Activated T-helper 1 cell treated with anti-CD3 and anti-CD28 coated beads, Interleukin-2, amount 50 U/mL, for 16 hours (primary cell): ENCODE measurements at places on chromosomes 5 and 9.

DNA sequence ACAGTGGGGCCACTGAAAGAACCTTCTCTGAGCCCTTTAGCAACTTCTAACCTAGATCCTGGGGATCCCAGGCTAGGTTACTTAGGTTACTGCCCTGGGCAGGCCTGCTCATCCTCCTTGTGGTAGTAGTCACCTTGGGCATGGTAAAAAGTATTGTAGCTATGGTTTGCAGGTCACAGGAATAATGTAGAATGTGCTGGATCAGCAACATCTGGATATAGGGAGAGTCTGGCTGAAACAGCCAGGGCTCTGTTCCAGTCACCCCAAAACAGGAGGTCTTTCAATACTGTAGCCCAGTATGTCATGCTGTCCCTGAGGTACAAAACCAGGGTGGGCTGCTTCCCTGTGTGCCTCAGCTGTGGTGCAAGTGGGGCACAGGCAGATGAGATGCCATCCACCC is 33.6 kb downstream of the UGT3A2 start:
- DNase-seq = no peak

GRCh38 chr5:125244531-125244930 is 498.1 kb upstream of the ZNF608 start:
- DNase-seq = no peak

DNA sequence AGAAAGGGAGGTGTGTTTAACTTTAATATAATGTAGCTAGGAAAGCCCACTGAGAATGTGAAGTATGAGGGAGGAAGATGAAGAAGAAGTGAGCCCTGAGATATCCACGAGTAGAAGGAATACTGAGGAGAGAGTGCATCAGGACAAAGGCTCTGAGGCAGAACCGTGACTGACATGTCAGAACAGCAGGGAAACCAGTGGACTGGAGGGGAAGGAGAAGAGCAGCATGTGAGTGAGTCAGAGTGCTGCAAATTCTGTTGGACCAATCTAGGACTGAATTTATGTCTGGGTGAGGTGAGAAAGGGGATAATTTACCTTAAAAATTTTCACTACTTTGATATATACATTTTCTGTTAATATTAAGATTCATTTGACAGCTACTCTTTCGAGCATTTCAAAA is 110.3 kb downstream of the ST8SIA4 start:
- DNase-seq = no peak

- no peak for DNase-seq
Measured at GRCh38 chr9:77010527-77010926, 8.9 kb upstream of the FOXB2 start.

GRCh38 chr9:84718476-84718875 is 48.9 kb downstream of the NTRK2 start:
- no peak for DNase-seq

DNA sequence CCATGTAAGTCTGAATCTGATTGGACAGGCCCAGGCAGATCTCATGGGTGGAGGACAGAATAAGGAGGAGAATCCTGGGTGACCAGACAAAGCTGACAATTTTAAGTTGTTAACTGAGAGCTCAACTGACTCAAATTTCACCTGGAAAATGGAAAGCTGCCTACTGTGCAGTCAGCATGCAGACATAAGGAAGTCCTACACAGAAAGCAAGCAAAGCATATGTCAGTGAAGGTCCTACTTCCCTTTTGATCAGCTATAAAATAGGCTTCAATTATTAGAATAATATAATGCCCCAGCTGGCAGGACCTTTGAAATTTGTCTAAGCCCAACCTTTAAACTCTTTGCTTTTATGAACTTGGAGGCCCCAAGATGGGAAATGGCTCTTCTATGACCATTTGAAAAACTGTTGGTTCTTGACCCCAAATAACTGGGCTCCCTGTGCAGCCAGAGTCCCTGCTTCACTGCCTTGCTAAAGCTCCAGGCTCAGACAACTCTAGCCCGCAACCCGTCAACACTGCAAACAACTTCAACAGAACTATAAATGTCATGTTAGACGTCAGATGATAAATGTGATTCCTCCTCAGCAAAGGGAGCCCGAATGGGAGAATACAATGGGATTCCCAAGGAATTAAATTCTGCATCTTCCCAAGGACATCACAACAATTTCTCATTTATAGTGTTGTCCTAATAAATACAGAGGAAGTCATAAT is 118.9 kb upstream of the ADRA1B start:
- no peak for DNase-seq

GRCh38 chr9:78050421-78050820 is 18.8 kb upstream of the GNAQ start:
- no peak for DNase-seq

GRCh38 chr9:18333157-18333556 is 140.8 kb upstream of the ADAMTSL1 start:
- no peak for DNase-seq

DNA sequence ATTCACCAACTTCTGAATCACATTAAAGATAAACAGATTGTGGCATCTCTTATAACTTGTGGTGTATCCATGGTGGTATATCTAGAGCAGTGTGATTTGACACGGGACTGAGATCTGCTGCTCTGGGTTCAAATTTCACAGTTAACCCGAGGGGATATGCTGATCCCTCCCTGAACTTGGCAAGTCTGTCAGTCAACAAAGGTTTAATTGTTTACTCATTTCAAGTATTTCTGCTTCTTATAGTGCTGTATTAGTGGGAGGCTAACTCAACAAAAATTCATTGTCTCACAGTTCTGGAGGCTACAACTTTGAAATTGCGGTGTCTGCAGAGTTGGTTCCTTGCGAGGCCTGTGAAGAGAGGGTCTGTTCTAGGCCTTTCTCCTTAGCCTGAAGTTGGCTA is 1175.2 kb downstream of the PTPRD start:
- no peak for DNase-seq

DNA sequence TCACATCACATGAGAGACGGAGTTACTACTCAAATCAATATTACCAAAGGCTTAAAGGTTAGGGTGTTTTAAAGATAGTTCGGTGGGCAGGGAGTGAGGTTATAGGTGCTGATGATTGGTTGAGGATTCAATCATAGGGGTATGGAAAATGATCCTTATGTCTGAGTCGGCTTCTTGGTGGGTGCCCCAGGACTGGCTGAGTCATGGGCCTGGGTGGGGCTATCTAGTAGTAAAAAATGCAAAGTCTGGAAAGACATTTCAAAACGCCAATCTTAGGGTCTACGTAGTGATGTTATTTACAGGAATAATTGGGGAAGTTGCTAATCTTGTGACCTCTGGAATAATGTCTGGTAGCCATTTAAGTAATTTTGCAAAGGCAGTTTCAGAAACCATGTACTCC is 15.2 kb upstream of the SPIN1 start:
- no peak for DNase-seq

- DNase-seq = no peak
Measured at GRCh38 chr5:171874234-171874633, 88.6 kb downstream of the SMIM23 start.

DNA sequence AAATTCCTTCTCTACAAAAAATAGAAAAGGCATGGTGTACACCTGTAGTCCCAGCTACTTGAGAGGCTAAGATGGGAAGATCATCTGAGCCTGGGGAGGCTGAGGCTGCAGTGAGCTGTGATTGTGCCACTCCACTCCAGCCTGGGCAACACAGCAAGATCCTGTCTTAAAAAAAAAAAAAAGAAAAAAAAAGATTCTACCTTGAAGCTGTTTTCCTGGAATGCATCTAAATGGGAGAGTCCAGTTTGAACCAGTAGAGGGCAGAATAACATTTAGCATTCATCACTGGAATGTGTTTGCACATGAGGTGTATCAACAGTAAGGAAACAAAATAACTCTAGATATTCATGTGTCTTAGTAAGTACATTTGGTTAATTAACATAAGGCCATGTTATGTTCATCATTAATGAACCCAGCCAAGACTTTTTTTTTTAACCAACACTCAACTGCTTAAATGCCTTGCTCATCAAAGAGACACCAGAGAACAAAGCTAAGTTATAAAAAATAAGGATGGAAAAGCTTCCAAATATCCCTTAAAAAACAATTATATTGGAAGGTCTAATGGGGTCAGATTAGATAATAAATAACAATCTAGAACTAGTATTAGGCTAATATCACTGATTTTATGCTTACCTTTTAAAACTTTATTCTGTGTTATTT is 16.1 kb downstream of the IFNE start:
- DNase-seq = no peak

- no peak for DNase-seq
Measured at GRCh38 chr9:12065686-12066085, 627.5 kb upstream of the TYRP1 start.

DNA sequence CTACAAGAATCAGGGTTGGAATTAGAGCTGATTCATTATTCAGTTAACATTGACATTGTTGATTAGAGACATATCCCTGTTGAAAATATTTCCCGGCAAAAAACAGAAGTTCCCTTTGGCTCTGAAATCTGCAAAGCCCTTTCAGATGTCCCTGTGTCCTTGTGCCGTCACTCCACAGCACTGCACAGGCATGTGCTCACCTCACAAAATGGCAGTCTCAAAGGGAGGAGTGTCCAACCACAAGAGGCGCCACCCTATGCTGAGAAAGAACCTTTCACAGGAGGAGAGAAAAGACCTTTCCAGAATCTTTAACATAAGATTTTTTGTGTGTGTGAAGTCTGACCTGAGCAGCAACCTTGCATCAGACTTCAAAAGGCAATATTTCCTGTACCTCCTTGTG is 112.8 kb upstream of the PRSS3 start:
- no peak for DNase-seq
